Thyroid gland (tissue), 4 donors: ENCODE measurements at places on chromosomes 4 and X.

GRCh38 chr4:20870436-20870835 lies 170.2 kb downstream of the PACRGL start:
- no peak for DNase-seq

DNA sequence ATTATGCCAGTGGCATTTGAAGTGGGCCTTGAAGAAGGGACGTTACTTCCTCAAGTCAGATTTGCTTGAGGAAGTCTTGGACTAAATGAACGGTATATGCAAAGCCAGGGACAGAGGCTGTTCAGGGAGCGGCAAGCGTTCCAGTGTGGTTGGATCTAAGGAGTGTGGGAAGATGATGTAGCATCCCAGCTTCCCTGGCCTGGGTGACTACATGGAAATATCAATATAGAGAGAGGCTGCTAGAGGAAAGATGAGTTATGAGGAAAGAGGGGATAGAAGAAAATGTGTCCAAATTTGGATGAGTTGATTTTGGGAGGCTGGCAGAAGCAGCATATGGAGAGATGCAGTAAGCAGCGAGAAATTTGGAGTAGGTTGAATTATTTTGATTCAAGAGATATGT lies 432.5 kb upstream of the TENM3 start:
- no peak for DNase-seq

GRCh38 chr4:28232951-28233350 lies 1372.3 kb downstream of the STIM2 start:
- no peak for DNase-seq

DNA sequence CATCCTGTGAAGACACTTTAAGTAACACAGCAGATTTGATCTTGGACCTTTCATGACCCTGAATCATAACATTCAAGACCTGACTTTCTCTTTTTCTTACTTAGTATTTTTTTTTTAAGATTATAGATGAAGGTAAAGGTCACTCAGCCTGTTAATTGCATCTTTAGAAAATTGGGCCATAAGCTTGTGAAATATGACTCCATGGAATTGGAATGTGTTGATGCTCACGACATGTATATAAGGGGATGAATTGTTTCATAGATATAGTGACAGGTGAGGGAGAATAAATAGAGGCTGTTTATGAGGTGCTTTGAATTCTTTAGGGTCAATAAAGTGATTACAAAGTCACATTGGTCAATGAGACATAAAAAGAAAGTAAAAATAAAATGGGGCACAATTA lies 27.7 kb upstream of the HS3ST1 start:
- DNase-seq: no peak

DNA sequence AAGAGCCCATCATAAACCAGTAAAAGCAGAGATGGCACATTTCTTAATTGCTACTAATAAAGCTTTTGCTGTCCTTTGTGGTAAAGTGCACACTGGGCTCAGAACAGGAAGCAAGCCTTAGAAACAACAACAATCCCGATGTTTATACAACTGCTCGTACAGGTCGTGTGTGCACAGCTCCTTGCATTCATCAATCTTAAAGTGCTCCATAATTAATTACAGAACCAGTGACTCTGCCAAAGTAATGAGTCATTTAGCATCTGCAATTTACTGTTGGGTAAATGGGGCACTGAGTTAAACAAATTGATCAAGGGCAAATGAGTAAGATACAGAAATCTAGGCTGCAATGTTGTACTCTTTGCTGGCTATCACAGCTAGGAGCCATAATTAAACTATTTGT lies 61.3 kb upstream of the TXK start:
- DNase-seq: no peak

- no peak for DNase-seq
Measured at GRCh38 chr4:76980261-76980660, 30.7 kb downstream of the SEPTIN11 start.

GRCh38 chrX:81779701-81780100 lies 577.8 kb downstream of the SH3BGRL start:
- no peak for DNase-seq

DNA sequence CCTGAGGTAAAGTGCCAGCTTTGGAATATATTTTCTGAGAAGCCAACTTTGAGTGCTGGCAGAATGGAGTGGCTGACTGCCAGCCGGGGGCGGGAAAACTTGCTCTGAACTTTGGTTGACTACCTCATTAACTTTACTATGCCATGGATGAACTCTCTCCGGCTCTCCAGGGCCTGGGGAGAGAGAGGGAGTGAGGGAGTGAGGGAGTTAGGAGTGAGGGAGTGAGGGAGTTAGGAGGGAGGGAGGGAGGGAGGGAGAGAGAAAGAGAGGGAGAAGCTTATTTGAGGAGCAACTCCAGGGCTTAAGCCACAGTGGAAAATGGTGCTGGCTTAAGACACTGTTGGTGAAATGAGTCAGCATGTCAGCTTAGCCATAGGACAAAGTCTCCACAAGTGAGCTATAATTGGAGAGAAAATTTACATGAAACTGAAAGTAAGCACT lies 280.9 kb upstream of the RPS6KA3 start:
- DNase-seq: peak; percentile 81

- no peak for DNase-seq
Measured at GRCh38 chrX:24399550-24399949, 39.1 kb downstream of the SUPT20HL1 start.

- DNase-seq: no peak
Measured at GRCh38 chr4:12124138-12124537, 695.4 kb upstream of the HS3ST1 start.

GRCh38 chr4:182141061-182141460 lies 102.1 kb upstream of the TENM3 start:
- no peak for DNase-seq
